T-cell (primary cell): ENCODE measurements at places on chromosomes 11 and 22. TPM values are rescaled to one million over a fixed set of nuclear protein-coding genes. Genes with fewer than 3 reads are reported as not detected.

- H3K27me3 ChIP-seq: no peaks in the 10 kb centered on the region
- no peak overlapping the region for H3K4me3 ChIP-seq
- H3K36me3 ChIP-seq: no peaks in the 10 kb centered on the region
Observed at GRCh38 chr11:78230161-78230877, 41.6 kb downstream of the USP35 start.

- no peak overlapping the region for H3K4me3 ChIP-seq
- H3K36me3 ChIP-seq: no peaks in the 10 kb centered on the region
- no peaks in the 10 kb centered on the region for H3K27me3 ChIP-seq
- peak overlapping the region; percentile 13 for H3K27ac ChIP-seq
Observed at GRCh38 chr11:83119216-83119615, 37.7 kb upstream of the PCF11 start.

DNA sequence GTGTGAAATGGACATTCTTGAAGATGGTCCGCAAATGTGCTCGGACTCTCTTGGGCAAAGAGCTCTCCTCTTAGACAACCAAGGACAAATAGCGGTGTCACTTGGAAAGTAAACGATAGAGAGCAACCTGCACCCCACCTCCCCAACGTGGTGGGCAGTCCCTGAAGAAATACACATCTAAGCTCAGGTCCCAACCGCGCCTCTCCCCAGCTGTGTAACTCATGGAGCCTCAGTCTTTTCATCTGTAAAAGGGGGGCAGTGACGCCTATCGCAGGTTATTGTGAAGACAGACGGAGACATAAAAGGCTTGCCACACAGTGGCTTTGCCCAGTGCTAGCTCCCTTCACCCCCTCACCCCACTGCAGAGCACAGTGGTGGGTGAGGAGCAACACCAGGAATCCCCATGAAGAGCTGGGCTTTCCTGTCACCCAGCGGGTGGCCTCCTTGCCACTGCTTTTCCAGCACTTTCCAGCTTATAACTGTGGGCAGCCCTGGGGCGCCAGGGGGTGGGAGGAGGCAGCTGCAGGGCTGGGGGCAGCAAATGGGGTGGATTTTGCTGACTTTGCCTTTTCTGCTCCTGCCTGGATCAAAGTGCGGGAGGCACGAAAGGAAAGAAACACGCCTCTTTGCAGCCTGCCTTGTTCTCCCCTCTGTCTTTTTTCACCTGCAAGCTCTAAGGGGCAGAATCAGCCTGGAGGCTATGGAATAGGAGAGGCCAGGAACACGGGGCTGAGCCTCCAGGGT lies 73.7 kb upstream of the TSPAN18 start:
- no peaks in the 10 kb centered on the region for H3K27me3 ChIP-seq
- H3K27ac ChIP-seq: no peak overlapping the region
- H3K4me3 ChIP-seq: no peak overlapping the region
- DNase-seq: no peak
- no peaks in the 10 kb centered on the region for H3K36me3 ChIP-seq

Gene GLYAT
- not detected for total RNA-seq

DNA sequence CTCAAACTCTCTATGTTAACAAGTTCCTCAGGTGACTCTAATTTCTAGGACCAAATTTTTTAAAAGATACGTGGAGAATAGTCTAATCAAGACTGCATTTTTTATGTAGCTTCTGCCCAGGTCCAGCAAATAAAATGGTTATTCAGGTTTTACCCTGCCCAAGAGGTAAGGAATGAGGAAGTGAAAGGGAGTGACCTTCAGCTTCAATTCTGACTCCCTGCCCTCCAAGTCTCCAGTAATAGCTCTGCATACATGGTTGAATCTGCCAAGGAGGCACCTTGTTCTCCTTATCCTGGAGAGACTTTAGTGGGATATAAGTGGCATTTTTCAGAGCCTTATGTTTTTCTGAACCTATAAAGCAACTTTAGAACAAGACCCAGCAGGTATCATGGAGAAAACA lies 15.5 kb downstream of the MUC15 start:
- no peak for DNase-seq
- no peak overlapping the region for H3K4me3 ChIP-seq
- H3K27me3 ChIP-seq: no peaks in the 10 kb centered on the region
- H3K4me1 ChIP-seq: no peaks in the 10 kb centered on the region

DNA sequence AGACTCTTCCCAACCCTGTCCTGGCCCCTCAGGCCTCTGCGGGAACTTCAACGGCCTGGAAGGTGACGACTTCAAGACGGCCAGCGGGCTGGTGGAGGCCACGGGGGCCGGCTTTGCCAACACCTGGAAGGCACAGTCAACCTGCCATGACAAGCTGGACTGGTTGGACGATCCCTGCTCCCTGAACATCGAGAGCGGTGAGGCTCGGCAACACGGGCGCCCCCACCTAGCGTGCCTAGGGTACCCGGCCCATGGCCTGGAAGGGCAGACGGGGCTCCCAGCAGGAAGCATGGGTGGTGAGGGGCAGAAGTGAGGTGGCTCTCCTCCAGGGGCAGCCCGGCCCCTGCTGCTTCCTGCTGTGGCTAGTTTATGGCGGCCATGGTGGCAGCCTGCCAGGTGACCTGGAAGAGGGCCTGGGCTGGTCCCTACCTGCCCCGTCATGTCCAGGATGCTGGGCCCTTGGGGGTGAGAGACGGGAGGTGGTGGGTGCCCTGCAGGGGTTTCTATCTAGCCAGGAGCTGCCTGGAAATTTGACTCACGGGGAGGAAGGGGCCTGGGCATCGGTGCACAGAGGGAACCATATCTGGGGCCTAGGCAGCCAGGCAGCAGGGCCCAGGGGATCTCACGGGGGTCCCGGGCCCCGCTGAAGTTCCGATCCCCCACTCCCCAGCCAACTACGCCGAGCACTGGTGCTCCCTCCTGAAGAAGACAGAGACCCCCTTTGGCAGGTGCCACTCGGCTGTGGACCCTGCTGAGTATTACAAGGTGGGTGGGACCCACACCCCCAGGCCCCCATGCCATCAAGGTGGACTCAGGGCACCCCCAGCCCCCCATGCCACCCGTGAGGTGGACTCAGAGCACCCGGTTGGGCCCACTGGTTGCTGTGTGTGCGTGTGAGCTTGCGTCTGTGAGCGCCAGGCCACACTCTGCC lies 9.2 kb downstream of the MUC2 start:
- no peaks in the 10 kb centered on the region for H3K36me3 ChIP-seq
- no peaks in the 10 kb centered on the region for H3K4me1 ChIP-seq
- H3K27ac ChIP-seq: no peak overlapping the region
- peaks cover 7% of the 10 kb centered on the region for H3K27me3 ChIP-seq
- DNase-seq: no peak

DNA sequence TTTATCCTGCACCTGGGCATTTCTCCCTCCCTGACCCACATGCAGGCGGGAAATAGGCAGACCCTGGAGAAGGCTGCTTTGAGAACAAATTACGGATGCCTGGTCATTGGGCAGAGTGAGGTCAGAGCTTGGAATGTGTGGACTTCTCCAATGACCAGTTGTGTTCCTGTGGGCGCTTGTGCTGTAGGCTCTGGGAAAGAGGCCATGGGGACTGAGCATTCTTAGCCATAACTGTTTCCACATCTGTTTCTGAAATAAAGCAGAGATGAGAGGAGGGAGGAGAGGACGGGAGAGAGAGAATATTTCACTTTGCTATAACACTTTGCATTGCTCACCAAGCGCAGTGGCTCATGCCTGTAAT lies 11.2 kb upstream of the TMEM184B start:
- H3K27me3 ChIP-seq: peaks cover 3% of the 10 kb centered on the region
- H3K27ac ChIP-seq: no peak overlapping the region

Gene MLC1
- total RNA-seq: 2.1 TPM

DNA sequence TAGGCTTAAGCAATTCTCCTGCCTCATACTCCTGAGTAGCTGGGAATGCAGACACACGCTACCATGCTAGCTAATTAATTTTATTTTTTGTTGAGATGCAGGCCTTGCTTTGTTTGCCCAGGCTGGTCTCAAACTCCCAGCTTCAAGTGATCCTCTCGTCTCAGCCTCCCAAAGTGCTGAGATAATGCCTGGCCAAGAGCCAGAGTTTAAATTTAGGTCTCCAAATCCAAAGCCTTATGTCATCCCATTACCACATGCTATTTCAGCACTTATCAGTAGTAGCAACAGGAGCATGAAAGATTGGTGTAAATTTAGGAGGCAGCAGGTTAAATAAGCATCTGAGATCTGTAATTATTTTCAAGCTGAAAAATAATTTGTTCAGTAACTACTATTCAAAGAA lies 326.1 kb upstream of the ANO5 start:
- H3K4me3 ChIP-seq: no peak overlapping the region
- no peaks in the 10 kb centered on the region for H3K27me3 ChIP-seq
- H3K27ac ChIP-seq: no peak overlapping the region
- no peaks in the 10 kb centered on the region for H3K36me3 ChIP-seq

GRCh38 chr11:64247729-64248531 lies 1.2 kb upstream of the PPP1R14B start:
- no peaks in the 10 kb centered on the region for H3K27me3 ChIP-seq
- H3K27ac ChIP-seq: no peak overlapping the region
- peaks cover 6% of the 10 kb centered on the region for H3K36me3 ChIP-seq
- H3K4me3 ChIP-seq: no peak overlapping the region
- DNase-seq: no peak
- peaks cover 63% of the 10 kb centered on the region for H3K4me1 ChIP-seq
